ENCODE measurements at places on chromosomes 6 and 20.

DNA sequence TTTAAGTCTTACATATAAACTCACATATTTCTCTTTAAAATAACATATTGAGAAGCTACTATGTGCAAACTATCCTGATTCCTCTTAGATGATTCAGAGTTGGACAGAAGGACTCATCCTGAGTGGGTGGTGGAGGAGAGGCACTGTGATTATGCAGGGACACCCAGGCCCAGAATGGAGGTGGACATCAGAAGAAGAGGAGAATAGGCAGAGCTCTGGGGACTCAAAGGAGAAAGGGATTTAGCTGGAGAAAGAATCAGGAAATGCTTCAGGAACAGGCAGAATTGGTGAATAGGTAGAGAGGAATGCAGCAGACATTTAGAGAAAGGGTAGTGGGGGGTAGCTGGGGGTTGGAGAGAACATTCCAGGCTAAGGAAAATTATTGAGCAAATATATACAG is 17.4 kb downstream of the RCAN2 start:
- no peak overlapping the region for H3K27ac ChIP-seq
- no peaks in the 10 kb centered on the region for H3K36me3 ChIP-seq
- H3K4me1 ChIP-seq: no peaks in the 10 kb centered on the region
- no peaks in the 10 kb centered on the region for H3K27me3 ChIP-seq
- no peak overlapping the region for H3K4me3 ChIP-seq
- no peak for DNase-seq

DNA sequence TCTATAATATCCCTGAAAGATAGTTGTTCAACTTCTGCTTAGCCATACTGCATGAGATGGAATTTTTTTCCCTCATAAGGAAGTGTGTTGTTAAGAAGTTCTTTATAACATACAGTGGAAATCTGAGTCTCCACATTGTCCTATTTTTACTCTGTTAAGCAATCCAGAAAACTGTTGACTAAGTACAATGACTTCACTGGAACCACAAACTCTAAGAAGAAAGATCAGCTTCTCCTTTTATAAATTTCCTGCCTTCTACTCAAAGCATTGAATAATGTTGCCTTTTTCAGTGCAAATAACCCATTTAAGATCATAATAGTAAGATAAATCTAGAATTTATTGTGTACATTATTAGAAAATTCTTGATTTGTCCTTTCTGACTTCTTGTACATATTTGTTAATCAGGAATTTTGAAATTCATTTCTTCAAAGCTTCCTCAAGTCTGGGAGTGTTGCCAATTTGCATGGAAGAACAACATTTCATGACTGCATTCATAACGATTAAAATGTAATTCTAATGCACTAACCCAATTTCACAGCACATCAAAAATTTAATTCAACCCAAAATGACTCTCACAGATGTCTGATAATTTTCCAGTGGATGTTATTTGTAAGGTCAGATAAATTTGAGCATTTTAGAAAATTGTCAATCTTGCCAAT is 45.6 kb upstream of the ANKEF1 start:
- H3K27me3 ChIP-seq: no peaks in the 10 kb centered on the region
- no peak overlapping the region for H3K27ac ChIP-seq
- H3K4me3 ChIP-seq: no peak overlapping the region
- H3K4me1 ChIP-seq: no peaks in the 10 kb centered on the region

- no peaks in the 10 kb centered on the region for H3K4me1 ChIP-seq
- no peak overlapping the region for H3K27ac ChIP-seq
- no peak for DNase-seq
- H3K36me3 ChIP-seq: peaks cover 6% of the 10 kb centered on the region
- no peaks in the 10 kb centered on the region for H3K27me3 ChIP-seq
Measured at GRCh38 chr20:36825385-36826104, 50.4 kb upstream of the TLDC2 start.

DNA sequence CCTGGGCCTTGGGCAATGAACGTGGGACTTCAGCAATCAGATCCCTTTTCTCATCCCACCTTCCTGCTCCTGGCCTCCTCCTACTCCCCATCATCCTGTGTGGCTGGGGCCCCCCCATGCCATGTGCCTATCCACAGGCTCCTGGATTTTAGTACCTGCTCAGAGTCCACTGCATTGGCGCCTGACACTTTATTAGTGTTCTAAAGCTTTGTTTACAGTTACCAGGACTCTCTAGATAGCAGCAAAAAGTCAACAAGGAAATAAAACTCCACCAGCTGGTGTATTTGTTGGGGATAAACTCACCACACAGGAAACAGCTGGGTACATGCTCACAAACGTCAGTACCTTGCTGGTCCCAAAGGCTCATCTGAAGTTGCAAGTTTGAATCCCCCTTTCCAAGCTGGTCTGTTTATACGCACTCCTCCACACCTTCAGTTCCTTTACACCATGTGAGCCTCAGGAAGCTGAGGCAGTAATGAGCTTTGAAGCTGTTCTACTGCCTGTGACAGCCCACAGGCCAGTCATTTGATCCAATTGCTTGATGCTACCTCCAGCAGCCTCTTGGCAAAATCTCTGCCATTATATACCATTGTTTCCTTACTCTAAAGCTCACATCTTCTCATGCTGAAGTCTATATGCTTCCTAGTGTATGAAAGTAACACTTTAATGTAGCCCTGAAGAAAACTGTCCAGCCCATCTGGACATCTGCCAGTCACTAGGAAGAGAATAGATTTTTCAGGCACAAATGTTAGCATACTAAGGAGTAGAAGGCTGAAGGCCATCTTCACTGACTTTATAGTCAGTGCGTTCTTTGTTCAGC is 76.6 kb downstream of the ANKEF1 start:
- no peaks in the 10 kb centered on the region for H3K36me3 ChIP-seq
- no peak for DNase-seq
- H3K4me3 ChIP-seq: no peak overlapping the region
- no peak overlapping the region for H3K27ac ChIP-seq

GRCh38 chr6:88614316-88614877 is 349.0 kb downstream of the RNGTT start:
- H3K27me3 ChIP-seq: no peaks in the 10 kb centered on the region
- H3K4me3 ChIP-seq: no peak overlapping the region
- H3K27ac ChIP-seq: no peak overlapping the region
- H3K36me3 ChIP-seq: no peaks in the 10 kb centered on the region

- H3K27me3 ChIP-seq: no peaks in the 10 kb centered on the region
- no peak for DNase-seq
- H3K27ac ChIP-seq: no peak overlapping the region
Measured at GRCh38 chr6:157158897-157159296, 164.4 kb downstream of the TMEM242 start.

- H3K27me3 ChIP-seq: no peaks in the 10 kb centered on the region
- no peak for DNase-seq
- no peaks in the 10 kb centered on the region for H3K36me3 ChIP-seq
- H3K4me3 ChIP-seq: no peak overlapping the region
- H3K4me1 ChIP-seq: no peaks in the 10 kb centered on the region
- no peak overlapping the region for H3K27ac ChIP-seq
Measured at GRCh38 chr20:22480336-22480735, 104.0 kb downstream of the FOXA2 start.

- peak; percentile 67 for DNase-seq
- H3K4me1 ChIP-seq: no peaks in the 10 kb centered on the region
- H3K4me3 ChIP-seq: no peak overlapping the region
- no peaks in the 10 kb centered on the region for H3K36me3 ChIP-seq
- H3K27ac ChIP-seq: peak overlapping the region; percentile 69
Measured at GRCh38 chr6:5905431-5906339, 101.0 kb downstream of the NRN1 start.

- H3K27ac ChIP-seq: no peak overlapping the region
- no peaks in the 10 kb centered on the region for H3K27me3 ChIP-seq
- H3K4me1 ChIP-seq: no peaks in the 10 kb centered on the region
Measured at GRCh38 chr20:60137657-60138245, 179.5 kb downstream of the CDH26 start.

DNA sequence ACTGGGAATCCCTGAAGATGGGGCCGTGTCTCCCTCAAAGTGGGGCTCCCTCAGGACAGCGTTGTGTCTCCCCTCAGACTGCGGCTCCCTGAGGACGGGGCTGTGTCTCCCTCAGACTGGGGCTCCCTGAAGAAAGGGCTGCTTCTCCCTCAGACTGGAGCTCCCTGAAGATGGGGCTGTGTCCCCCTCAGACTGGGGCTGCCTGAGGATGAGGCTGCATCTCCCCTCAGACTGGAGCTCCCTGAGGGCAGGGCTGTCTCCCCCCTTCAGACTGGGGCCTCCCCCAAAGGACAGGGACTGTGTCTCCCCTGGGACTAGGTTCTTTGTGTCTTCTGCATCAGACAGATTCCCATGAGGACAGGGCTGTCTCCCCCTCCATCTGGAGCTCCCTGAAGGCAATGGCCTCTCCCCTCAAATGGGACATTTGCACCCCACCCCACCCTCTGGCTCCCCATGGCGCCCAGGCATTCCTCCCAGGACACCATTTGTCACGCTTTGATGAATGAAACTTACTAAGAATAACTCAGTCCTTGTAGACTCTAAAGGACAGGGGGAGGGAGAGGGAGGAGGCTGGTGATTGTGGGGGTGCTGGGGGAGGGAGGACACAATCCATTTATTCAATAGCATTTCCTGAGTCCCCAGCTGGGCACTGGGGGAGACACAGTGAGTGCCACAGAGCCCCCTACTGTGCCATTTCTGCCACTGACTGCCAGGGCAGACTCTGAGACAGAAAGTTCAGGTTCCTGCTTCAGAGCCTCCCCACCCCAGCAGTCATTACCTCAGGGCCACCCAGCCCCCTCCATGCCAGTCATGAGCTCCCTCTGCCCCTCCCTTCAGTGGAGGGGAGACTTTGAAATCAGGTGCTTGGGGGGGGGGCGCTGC is 122.4 kb downstream of the MRPL14 start:
- no peak overlapping the region for H3K27ac ChIP-seq
- no peaks in the 10 kb centered on the region for H3K36me3 ChIP-seq
- peaks cover 6% of the 10 kb centered on the region for H3K4me1 ChIP-seq

DNA sequence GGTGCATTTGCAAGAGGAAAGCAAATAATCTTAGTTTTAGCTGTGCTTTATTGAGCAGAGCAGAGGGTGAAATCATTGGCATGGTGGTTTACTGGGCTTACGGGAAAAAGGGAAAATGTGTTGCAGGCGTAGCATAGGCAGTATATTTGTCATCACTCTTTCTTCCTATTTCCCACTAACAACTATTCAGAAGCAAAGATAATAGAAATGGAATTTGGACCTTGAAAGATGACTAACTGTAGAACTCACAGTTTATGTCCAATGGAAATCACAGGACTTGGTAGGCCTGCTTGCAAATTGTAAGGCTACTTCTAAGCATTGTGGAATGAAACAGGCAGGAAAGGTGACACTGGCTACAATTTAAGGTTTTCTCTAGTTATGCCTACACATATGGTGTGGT is 611.9 kb upstream of the MAN1A1 start:
- no peaks in the 10 kb centered on the region for H3K4me1 ChIP-seq
- H3K4me3 ChIP-seq: no peak overlapping the region
- H3K36me3 ChIP-seq: no peaks in the 10 kb centered on the region
- DNase-seq: no peak

DNA sequence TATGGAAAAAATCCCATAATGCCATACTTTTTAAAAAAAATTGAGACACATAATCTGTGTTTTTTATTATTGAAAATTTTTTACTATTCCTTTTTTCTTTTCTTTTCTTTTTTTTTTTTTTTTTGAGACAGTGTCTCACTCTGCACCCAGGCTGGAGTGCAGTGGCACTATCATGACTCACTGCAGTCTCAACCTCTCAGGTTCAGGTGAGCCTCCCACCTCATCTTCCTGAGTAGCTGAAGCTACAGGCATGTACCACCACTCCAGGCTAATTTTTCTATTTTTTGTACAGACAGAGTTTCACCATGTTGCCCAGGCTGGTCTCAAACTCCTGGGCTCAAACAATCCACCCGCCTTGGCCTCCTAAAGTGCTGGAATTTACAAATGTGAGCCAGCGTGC is 100.4 kb downstream of the AFG1L start:
- DNase-seq: no peak
- H3K4me1 ChIP-seq: no peaks in the 10 kb centered on the region

- no peaks in the 10 kb centered on the region for H3K27me3 ChIP-seq
- DNase-seq: no peak
- H3K27ac ChIP-seq: no peak overlapping the region
- H3K4me1 ChIP-seq: no peaks in the 10 kb centered on the region
Measured at GRCh38 chr6:16809753-16810358, 48.6 kb upstream of the ATXN1 start.

DNA sequence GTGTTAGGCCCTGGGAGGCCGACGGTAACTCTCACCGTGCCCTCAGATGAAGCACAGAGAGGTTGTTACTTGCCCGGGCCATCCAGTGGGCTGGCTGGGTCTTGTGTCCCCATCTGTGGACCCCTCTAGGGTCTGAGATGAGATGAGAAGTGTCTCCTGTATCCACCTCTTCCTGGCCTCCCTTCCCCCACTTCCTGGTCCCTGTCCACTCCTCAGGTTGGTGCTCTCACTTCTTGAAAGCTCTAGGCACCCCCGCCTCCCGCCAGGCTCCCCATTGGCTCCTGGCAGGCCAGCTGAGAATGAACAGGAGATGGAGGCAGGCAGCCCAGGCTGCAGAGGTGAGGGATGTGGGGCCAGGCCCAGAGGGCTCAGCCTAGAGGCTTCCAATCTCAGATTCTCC is 1.5 kb downstream of the MMP24OS start:
- H3K4me1 ChIP-seq: peaks cover 6% of the 10 kb centered on the region
- H3K27ac ChIP-seq: peak overlapping the region; percentile 100
- peaks cover 8% of the 10 kb centered on the region for H3K36me3 ChIP-seq

- H3K27me3 ChIP-seq: no peaks in the 10 kb centered on the region
- H3K4me3 ChIP-seq: no peak overlapping the region
- H3K4me1 ChIP-seq: no peaks in the 10 kb centered on the region
- H3K27ac ChIP-seq: no peak overlapping the region
- no peak for DNase-seq
- H3K36me3 ChIP-seq: no peaks in the 10 kb centered on the region
Measured at GRCh38 chr20:8385247-8385646, 253.2 kb downstream of the PLCB1 start.

DNA sequence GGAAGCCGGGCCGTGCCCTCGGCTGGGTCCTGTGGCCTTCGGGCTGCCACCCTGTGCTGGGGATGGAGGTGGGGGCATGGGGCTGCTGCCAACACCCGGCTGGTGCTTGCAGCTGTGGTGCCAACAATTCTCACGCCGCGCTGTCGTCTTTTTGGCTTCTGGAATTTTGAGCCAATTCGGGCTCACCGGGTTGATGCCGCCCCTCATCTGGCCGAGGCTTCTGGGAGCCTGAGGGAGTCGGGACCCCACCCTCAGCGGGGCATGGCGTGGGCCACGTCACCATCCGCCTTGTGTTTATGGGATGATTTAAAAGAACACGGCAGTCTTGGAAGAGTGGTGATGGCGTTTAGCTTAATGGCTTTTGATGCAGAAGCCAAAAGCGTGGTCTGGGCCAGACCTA is 8.7 kb upstream of the NPBWR2 start:
- no peak overlapping the region for H3K4me3 ChIP-seq
- DNase-seq: no peak
- no peaks in the 10 kb centered on the region for H3K36me3 ChIP-seq
- no peak overlapping the region for H3K27ac ChIP-seq
- peaks cover 4% of the 10 kb centered on the region for H3K27me3 ChIP-seq

Measured in breast epithelium (tissue), 4 donors.